ENCODE measurements at places on chromosomes 12 and 14.

GRCh38 chr14:53355581-53356112 lies 202.5 kb upstream of the DDHD1 start:
- DNase-seq = no peak

DNA sequence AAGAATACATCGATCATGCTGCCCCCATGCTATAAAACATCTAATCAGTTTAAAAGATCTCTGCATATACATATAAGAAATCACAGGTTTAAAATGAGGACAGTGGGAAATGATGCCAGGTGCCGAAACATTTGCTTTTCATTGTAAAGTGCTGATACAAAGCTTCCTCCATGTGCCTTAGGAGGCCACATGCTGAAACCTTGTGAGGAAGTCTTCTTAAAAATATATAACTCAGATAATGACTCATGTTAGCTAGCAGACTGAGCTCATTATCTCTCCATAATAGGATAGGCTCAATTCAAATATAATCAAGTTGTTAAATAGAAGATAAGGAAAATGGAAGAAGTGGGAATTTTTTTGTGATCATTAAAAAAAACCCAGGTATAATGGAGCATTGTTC lies 65.9 kb downstream of the RFX4 start:
- no peak for DNase-seq

GRCh38 chr14:52072266-52072780 lies 3.5 kb upstream of the NID2 start:
- DNase-seq = no peak

GRCh38 chr14:100345711-100346110 lies 22.6 kb downstream of the SLC25A47 start:
- no peak for DNase-seq

- no peak for DNase-seq
Measured at GRCh38 chr14:65002586-65003210, 16.0 kb downstream of the FNTB start.

- no peak for DNase-seq
Measured at GRCh38 chr14:27916326-27916725, 850.3 kb upstream of the FOXG1 start.

DNA sequence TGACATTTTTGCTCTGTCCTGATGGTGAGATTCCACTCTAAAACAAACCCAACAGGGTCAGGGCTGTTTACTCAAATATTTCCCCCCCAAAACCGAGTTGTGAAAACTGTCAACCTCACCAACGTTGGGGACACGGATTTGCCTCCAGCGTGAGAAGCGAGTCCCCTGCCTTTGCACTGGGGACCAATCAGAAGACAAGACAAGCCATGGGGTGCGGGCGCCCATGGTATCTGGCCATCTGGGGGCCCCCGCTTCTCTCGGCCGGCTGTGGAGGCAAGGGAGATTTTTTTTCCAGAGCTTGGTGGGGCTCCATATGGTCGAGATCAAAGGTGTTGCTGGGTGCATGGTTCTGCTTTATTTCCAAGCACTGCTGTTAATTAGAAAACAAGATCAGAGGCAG lies 272.1 kb downstream of the BCL11B start:
- no peak for DNase-seq

GRCh38 chr14:61544448-61545330 lies 150.6 kb upstream of the HIF1A start:
- no peak for DNase-seq

DNA sequence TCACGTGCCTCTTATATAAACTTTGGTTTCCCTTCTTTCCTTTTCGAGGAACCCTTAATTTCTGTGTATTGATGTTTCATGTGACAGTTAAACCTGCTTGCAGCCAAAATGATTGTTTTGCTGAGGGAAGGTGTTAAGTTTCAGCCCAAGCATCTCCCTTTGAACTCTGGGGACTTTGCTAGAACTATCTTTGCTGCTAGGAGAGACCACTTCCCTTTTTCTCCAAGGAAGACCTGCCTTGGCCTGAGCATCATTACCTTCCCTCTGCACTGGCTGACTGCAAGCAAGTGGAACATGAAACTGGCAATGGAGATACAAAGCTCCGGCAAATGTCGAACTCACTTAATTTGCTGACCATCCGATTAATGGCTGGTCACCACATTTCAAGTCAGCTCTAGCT lies 192.8 kb downstream of the GRIN2B start:
- DNase-seq = no peak

DNA sequence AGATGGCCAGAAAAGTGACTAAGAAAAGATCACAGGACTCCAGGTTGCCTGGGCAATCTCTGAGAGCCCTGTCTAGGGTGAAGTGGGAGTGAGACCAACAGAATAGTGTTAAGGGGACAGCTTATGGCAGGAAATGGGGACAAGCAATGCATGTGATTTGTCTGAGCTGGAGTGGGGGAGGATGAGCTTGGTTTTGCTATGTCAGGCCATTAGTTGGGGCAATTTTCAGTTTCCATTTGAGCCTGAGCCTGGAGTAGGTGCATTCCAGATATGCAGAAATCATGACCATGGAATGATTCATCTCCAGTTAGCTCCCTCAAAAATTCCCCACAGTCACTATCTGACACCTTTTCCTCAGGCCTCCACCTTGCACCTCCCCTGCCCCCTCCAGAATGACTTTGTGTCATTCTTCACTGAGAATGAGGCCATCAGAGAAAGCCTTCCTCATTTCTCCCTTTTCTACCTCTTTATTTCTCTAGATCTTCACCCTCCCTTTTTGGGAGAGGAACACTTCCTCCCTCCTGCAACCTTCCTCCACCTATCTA lies 150.9 kb upstream of the PLEKHG7 start:
- DNase-seq = no peak

DNA sequence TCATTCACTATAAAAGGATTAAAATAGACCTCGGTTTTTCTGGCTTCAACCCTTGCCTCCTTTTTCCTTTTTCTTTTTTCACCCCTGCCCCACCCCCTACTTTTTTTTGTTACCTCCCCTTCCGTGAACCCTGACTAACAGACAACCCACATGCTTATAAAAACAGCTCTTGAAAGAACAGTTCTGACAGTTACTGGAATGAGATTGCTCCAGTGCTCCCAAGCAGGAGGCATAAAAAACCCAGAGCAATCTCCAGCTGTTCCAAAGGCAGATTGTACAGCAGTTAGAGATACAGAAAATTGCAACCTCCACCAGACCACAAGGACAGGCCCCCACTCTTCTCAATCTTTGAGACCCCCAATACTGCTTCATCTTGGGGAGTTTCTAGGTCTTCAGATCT lies 29.9 kb upstream of the TMEM260 start:
- no peak for DNase-seq

GRCh38 chr12:31629756-31630732 lies 29.4 kb upstream of the ETFBKMT start:
- DNase-seq = no peak

- DNase-seq = no peak
Measured at GRCh38 chr12:5582018-5582417, 150.1 kb downstream of the NTF3 start.

GRCh38 chr14:51774209-51774608 lies 86.2 kb upstream of the GNG2 start:
- DNase-seq = no peak

GRCh38 chr14:57362361-57362760 lies 28.0 kb upstream of the NAA30 start:
- no peak for DNase-seq

DNA sequence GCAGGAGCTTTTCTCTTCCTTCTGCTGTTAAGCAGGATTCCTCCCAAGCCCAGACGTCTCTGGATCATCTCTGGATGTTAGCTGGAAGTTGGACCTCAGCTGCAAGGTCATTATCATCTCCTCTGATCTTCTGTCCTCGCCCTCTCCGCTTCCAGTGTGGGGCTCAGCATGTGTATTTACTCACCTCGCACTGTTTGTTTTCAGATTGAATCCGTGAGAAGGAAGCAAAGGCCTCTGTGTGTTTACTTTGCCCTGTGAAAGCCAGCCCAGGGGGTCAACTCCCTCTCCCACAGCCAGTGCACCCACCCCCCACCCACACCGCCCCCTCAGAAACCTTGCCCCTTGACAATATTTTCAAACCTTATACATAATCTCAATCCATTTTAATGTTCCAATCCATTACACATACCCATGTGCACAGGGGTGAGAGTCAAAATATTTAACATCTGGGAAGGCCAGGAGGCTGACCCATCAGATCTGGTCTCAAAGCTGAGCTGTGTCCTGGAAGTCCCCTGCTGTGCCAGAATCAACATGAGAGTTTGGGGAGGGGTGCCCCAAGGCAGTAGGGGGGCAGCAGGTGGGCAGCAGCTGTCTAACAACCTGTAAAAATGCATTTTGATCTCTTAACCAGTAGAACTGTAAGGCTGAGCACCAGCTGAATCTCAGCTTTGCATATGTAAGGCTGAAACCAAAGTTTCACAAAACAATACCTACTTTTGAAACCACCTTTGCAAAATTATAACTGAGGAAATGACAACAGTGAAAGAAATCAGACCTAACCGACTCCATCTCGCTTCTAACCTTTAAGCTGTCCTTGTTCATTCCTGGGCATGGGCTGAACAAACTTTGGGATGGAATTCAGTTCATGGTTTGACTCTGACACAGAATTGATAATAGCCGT lies 157.9 kb downstream of the ZNF664 start:
- DNase-seq = no peak

GRCh38 chr14:34678306-34678705 lies 36.1 kb downstream of the CFL2 start:
- DNase-seq = no peak

Data from stimulated activated CD8-positive, alpha-beta memory T cell treated with anti-CD3 and anti-CD28 coated beads, Interleukin-7, amount 100 ng/mL, for 1 hour (primary cell).